ENCODE measurements at places on chromosomes 6 and 20. TPM values are rescaled to one million over a fixed set of nuclear protein-coding genes. Genes with fewer than 3 reads are reported as not detected.

ANKEF1 gene
- 6.2 TPM for total RNA-seq

SLC22A2 gene
- not detected for total RNA-seq

OR12D3 gene
- total RNA-seq, result not detected

RNF182 gene
- total RNA-seq, result 0.33 TPM

GID8 gene
- total RNA-seq, result 26.2 TPM

PPP1R16B gene
- total RNA-seq, result 1.6 TPM

PXDC1 gene
- 35.6 TPM for total RNA-seq

UBE2C gene
- total RNA-seq, result not detected

DNA sequence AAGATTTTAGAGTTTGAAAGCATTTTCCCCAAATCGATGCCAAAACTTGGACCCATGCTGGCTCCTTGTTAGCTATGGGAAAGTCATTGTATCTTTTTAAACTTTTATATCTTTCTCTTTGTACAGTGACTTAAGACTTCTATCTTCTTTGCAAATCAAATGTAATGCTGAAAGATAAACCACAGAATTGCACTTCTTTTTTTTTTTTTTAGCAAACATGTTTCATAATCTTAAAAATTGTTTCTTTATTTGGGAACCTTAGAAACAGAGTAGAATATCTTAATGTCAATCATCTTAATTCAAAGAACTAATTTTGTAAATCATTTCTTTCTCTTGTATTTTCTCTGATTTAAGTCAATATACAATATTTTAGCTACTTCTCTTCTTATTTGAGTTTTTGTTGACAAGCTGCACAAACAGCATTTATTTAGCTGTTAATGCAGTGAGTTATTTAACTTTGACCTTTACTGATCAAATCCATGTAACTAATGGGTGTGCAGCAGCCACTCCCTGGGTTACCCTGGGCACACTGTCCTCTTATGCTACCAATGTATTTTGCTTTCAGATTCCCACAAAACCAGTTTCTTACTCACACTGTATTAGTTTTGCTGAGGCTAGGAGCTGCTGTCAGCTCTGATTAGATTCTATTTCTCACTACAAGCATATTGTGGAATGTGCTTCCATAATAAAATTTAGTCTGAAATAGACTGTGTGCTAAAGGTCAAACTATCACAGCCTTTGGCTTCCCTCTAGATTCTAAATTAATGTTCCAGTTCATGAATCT lies 279.6 kb downstream of the ADGB start:
- H3K36me3 ChIP-seq, result no peaks in the 10 kb centered on the region
- peaks cover 13% of the 10 kb centered on the region for H3K4me1 ChIP-seq
- no peaks in the 10 kb centered on the region for H3K27me3 ChIP-seq
- no peak for DNase-seq
- no peak overlapping the region for H3K4me3 ChIP-seq
- H3K27ac ChIP-seq, result no peak overlapping the region

DNA sequence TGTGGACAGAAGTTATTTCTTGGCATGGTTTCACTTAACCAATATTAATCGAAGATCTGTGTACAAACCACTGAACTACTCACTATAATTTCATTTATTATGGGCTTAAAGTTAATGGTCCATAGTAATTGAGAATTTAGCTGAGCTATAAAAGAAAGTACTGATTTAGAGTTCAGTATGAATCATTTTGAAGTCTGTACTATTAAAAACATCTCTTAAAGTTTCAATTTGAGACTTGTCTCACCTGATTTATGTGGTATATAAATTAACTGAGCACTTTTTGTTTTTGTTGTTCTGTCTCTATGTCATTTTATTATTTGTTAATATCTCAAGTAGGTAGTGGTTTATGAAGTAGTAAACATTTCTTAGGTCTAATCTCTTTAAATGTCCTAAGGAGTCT lies 24.9 kb downstream of the KPNA5 start:
- H3K27me3 ChIP-seq, result no peaks in the 10 kb centered on the region
- DNase-seq, result no peak
- no peaks in the 10 kb centered on the region for H3K4me1 ChIP-seq
- peaks cover 6% of the 10 kb centered on the region for H3K36me3 ChIP-seq
- H3K4me3 ChIP-seq, result no peak overlapping the region

GRCh38 chr6:57138026-57138425 lies 34.1 kb upstream of the BAG2 start:
- no peaks in the 10 kb centered on the region for H3K36me3 ChIP-seq
- H3K27ac ChIP-seq, result no peak overlapping the region
- H3K4me3 ChIP-seq, result no peak overlapping the region
- no peaks in the 10 kb centered on the region for H3K27me3 ChIP-seq
- H3K4me1 ChIP-seq, result no peaks in the 10 kb centered on the region
- no peak for DNase-seq

DNA sequence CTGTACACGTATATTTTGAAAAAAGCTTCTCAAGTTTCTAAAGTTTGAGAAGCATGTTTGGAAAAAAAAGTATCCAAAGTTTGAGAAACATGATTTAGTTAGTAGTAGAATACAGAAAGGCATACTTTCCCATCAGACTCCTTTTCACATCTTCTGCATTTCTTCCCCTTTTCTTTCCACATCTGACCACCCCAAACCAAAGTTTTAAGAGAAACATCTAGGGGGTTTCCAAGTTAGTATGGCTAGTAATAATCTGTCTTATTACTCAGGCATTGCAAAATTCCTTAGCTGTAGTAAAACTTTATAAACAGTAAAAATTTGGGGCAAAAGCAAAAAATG lies 63.0 kb upstream of the IL20RA start:
- no peak overlapping the region for H3K4me3 ChIP-seq
- H3K27me3 ChIP-seq, result no peaks in the 10 kb centered on the region
- no peaks in the 10 kb centered on the region for H3K36me3 ChIP-seq

GRCh38 chr6:11033825-11034224 lies 10.3 kb downstream of the ELOVL2 start:
- no peak overlapping the region for H3K4me3 ChIP-seq
- H3K36me3 ChIP-seq, result no peaks in the 10 kb centered on the region

DNA sequence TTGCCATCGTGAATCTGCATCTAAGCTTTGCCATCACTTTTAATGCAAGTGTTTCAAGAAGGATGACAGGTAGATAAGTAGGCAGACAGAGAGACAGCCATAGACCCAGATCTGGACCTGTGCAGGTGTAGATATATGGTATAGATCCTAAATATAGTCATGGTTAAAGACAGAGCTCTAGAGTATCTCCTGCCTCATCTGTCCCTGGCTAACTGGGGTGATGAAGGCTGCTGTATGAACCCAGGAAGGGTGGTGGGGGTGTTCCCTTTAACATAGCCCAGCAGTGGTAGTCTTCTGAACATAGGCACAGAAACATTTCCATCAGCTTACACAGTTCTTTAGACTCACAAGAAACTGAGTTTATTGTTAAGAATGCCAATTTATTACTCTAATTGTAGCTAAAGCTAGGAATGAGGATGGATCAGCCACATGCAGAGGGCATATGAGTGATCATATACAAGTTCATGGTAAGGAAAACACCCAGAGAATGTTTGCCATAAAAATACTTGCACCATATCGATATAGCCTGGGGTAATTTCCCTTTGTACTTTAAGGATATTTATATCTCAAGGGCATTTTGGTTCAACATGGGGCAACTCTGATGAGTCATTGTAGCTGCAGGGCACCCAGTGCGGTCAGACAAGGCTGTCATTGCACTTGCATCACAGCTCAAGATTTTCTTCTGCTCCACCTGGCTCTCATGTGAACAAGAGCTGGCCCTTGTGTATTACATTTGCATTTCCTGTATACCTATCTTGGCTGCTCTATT lies 587.2 kb downstream of the EPM2A start:
- H3K36me3 ChIP-seq, result no peaks in the 10 kb centered on the region
- no peak overlapping the region for H3K4me3 ChIP-seq
- no peak overlapping the region for H3K27ac ChIP-seq
- H3K4me1 ChIP-seq, result peaks cover 7% of the 10 kb centered on the region
- no peaks in the 10 kb centered on the region for H3K27me3 ChIP-seq

- DNase-seq, result peak; percentile 32
- peak overlapping the region; percentile 69 for H3K27ac ChIP-seq
- no peak overlapping the region for H3K4me3 ChIP-seq
- H3K36me3 ChIP-seq, result no peaks in the 10 kb centered on the region
- peaks cover 21% of the 10 kb centered on the region for H3K4me1 ChIP-seq
Measured at GRCh38 chr6:24340998-24341938, 16.6 kb downstream of the DCDC2 start.

DNA sequence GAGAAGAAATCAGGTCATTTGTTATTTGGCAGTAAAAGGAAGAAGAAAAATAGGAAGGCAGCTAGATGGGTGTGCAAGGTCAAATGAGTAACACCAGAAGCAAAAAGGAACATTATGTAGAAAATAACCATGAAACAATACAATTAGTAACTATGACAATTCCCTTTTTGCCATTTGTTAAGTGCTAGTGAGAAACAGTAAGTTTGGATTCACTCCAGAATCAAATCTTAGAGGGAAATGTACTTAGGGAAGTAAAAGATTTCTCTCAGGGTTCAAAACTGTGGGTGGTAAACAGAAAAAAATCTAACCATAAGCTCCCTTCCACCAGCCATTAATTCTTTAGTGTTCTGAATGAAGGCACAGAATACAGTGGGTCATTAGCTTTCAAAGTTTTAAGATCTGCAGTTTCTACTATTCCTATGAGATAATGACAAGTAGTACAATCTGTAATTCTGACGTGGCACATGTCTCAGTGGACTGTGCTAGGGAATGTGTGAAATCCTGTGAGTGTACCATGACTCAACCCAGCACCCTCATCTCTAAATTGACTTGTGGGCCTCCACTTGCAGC lies 17.1 kb downstream of the REPS1 start:
- DNase-seq, result no peak
- H3K27me3 ChIP-seq, result no peaks in the 10 kb centered on the region
- H3K36me3 ChIP-seq, result no peaks in the 10 kb centered on the region
- H3K4me1 ChIP-seq, result peaks cover 55% of the 10 kb centered on the region

- H3K4me3 ChIP-seq, result no peak overlapping the region
- H3K27ac ChIP-seq, result no peak overlapping the region
- H3K36me3 ChIP-seq, result no peaks in the 10 kb centered on the region
- no peaks in the 10 kb centered on the region for H3K27me3 ChIP-seq
- DNase-seq, result no peak
Measured at GRCh38 chr6:43947860-43948259, 177.8 kb downstream of the VEGFA start.

GRCh38 chr20:5881703-5882102 lies 68.6 kb downstream of the TRMT6 start:
- H3K4me3 ChIP-seq, result no peak overlapping the region
- H3K36me3 ChIP-seq, result no peaks in the 10 kb centered on the region
- H3K27me3 ChIP-seq, result no peaks in the 10 kb centered on the region
- no peak overlapping the region for H3K27ac ChIP-seq

DNA sequence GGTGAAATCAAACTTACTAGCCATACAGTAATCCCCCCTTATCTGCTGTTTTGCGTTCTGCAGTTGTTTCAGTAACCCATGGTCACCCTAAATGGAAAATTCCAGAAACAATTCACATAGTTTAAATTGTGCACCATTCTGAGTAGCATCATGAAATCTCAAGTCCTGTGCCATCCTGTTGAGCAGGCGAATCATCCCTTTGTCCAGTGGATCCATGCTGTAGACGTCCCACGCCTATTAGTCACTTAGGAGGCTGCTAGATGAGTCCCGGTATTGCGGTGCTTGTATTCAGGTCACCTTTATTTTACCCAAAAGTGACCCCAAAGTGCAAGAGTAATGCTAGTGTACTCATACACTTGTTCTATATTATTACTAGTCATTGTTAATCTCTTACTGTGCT lies 46.4 kb downstream of the HECA start:
- H3K4me1 ChIP-seq, result no peaks in the 10 kb centered on the region
- DNase-seq, result no peak
- H3K36me3 ChIP-seq, result no peaks in the 10 kb centered on the region
- no peak overlapping the region for H3K27ac ChIP-seq
- no peaks in the 10 kb centered on the region for H3K27me3 ChIP-seq
- no peak overlapping the region for H3K4me3 ChIP-seq

GRCh38 chr6:41659935-41660334 lies 21.7 kb downstream of the MDFI start:
- no peaks in the 10 kb centered on the region for H3K4me1 ChIP-seq
- no peak overlapping the region for H3K4me3 ChIP-seq
- no peak for DNase-seq
- H3K36me3 ChIP-seq, result no peaks in the 10 kb centered on the region
- no peak overlapping the region for H3K27ac ChIP-seq
- H3K27me3 ChIP-seq, result no peaks in the 10 kb centered on the region

DNA sequence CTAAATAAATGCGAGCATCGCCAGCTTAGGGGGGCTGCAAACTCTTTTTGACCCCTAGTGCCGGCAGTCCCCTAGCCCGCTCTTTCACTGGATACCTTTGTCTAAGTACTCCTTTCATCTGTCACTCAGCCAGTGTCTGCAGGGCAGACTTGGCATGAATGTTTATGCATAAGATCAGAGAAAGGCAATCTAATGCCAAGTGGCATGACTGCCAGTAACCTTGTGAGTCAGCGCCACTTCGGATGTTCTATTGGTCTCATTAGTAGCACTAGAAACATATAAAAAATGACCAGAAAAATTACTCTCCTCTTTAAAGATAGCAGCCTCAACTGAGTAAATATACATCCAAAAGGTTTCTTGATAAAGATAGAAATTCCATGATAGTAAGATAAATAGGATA lies 192.2 kb downstream of the TBC1D32 start:
- no peak overlapping the region for H3K27ac ChIP-seq
- DNase-seq, result no peak
- H3K36me3 ChIP-seq, result no peaks in the 10 kb centered on the region
- no peak overlapping the region for H3K4me3 ChIP-seq
- no peaks in the 10 kb centered on the region for H3K27me3 ChIP-seq

- H3K4me1 ChIP-seq, result peaks cover 50% of the 10 kb centered on the region
- no peak overlapping the region for H3K4me3 ChIP-seq
- H3K36me3 ChIP-seq, result no peaks in the 10 kb centered on the region
- DNase-seq, result no peak
- H3K27ac ChIP-seq, result no peak overlapping the region
Measured at GRCh38 chr6:167861424-167861823, 34.7 kb downstream of the AFDN start.

- DNase-seq, result no peak
- no peak overlapping the region for H3K27ac ChIP-seq
- no peaks in the 10 kb centered on the region for H3K4me1 ChIP-seq
- no peak overlapping the region for H3K4me3 ChIP-seq
- no peaks in the 10 kb centered on the region for H3K27me3 ChIP-seq
Measured at GRCh38 chr20:32144898-32145662, 35.6 kb downstream of the TM9SF4 start.

DNA sequence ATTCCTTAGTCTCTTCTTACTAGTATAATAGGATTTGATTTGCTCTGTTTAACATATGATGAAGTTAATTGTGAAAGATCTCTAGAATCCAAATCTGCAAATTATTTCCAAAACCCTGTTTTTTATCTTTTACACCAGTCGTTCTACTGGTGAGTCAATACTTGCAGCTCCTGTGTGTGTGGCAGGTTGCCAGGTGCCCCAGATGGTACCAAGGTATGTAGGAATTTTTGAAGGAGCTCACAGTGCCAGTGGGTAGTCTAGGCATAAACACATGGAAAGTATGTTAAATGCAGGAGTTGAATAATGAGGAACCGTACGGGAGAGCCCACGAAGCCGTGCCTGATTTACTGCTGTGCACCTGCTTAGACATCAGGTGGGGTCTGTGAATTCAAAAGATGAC lies 192.2 kb downstream of the FARS2 start:
- no peaks in the 10 kb centered on the region for H3K27me3 ChIP-seq
- peak; percentile 73 for DNase-seq
- H3K36me3 ChIP-seq, result no peaks in the 10 kb centered on the region
- H3K4me1 ChIP-seq, result peaks cover 16% of the 10 kb centered on the region
- H3K4me3 ChIP-seq, result no peak overlapping the region

Measured in body of pancreas (tissue), 4 donors.